ENCODE measurements at places on chromosomes 1 and 21.

DNA sequence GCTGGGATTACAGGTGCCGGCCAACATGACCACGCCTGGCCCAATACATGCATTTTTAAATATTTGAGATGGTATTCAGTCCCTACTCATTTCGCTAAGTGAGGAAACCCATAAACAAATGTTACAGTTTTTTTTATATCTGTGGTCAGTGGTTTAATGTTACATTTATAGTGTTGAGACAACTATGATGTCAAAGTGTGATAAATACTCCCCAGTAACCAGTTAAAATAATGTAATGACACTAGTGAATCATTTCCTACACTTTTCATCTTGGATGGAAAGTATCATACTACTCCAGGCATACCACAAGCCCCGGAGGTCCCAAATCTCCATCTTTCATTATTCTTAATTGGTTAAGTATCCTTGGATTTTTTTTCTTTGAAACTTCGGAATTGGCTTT, 87.5 kb upstream of the KIF26B start:
- DNase-seq: no peak

GRCh38 chr1:70542856-70543255, 131.8 kb downstream of the CTH start:
- no peak for DNase-seq

DNA sequence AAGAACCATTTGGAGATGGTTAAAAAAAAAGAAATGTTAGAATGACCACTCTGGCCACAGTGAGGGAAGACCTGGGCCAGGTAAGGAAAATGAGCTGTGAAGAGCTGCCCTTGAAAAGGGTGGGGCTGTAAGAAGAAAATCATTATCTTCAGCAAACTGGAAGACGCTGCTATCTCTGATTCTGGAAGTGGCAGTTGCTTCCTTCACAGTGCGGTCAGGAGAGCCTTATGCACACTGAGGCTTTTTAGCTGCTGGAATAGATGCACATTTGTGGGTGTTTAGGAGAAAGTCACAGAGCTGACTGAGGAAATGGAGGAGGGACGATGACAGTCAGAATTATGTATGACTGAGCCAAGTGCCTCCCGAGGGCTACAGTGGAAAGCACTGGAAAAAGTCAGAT, 91.6 kb downstream of the TBX19 start:
- DNase-seq: no peak

GRCh38 chr21:16571594-16571993, 841.8 kb downstream of the USP25 start:
- DNase-seq: no peak

DNA sequence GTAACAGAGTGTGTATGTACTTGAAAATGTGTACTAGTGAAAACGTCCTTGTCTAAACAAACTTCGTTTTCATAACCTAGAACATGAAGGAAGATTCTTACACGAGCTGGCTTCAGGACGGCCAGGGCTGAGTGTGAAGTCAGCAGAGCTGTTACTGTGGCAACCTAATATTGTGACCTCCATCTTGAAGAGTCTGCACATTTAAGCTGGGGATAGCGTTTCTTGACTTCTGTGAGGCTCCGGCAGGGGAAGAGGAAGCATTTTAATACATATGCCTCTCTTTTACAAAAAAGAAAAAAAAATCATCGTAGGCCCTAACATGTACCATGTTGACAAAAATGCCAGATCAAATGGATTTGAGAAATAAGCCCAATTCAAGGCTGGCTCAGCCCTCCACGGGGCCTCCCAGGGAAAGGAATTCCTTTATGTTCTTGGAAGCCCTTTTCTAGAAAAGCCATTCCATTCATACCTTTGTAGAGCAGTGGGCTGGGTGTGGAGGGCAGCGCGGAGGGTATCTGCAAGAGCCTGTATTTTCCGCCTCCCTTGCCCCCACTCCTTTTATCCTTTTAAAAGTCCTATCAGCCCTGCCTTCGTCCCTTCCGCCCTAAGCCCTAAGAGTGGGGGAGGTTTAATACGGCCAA, 51.1 kb downstream of the SIM2 start:
- DNase-seq: no peak

GRCh38 chr1:29579821-29580425, 343.6 kb downstream of the PTPRU start:
- no peak for DNase-seq

DNA sequence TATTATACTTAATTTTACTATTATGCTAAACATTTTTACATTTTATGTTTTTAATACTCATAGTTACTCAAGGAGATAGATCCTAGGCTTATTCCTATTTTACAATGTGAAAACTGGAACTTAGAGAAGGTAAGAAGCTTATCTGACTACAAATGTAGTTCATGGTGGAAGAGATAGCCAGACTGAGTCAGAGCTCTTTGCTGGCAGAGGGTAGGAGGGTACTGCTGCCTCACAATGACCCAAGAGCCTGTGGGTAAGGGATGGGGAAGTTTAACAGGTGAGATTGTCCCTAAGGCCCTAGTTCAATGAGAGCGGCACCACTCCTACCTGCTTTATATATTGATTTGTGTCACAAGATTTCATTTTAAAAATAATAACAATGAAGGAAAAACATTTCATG, 34.1 kb upstream of the NEK7 start:
- DNase-seq: no peak

DNA sequence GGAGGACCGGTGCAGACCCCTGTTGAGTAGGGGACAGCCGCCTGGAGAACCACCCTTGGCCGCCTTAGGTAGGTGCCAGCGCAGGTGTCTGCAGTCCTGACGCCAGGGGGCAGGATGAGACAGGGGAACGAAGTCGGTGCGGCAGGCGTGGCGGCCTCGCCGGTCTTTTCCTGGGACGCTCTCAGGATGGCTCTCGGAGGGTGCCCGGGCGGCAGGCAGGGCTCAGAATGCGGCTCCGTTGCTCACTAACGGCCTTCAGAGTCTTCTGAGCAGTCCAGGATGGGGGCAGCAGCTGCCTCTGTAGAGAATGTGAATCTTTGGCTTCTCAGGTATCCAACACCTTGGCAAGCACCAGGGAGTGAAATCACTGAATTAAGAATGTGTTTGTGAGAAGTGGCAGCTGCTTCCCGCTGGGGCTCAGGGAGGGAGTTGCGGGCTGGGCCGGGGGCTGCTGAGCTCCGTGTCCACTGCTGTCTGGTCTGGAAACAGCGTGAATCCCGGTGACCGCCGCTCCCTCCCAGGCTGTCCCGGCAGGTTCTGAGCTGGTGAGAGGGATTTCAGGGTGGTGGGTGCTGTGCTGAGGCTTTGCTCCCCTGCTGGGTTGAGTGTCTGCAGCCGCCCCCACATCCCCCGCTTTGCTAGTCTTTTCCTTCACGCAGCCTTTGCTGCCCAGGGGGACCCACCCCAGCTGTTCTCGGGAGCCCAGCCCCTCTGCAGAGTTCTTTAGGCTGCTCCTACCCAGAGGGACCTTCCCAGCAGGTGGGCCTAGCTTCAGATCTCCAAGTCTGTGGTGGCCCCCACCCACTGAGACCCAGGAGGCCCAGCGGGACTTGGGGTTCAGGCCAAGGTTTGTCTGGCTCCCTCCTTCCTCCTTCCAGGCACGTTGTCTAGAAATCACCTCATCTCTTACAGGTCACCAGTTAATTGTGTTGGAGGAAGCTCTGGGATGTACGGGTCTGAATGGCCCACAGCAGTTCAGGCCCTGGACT, 11.1 kb upstream of the C1orf174 start:
- DNase-seq: no peak

GRCh38 chr1:221880182-221880581, 138.3 kb upstream of the DUSP10 start:
- DNase-seq: no peak
